ENCODE measurements at places on chromosomes 11 and 22.

DNA sequence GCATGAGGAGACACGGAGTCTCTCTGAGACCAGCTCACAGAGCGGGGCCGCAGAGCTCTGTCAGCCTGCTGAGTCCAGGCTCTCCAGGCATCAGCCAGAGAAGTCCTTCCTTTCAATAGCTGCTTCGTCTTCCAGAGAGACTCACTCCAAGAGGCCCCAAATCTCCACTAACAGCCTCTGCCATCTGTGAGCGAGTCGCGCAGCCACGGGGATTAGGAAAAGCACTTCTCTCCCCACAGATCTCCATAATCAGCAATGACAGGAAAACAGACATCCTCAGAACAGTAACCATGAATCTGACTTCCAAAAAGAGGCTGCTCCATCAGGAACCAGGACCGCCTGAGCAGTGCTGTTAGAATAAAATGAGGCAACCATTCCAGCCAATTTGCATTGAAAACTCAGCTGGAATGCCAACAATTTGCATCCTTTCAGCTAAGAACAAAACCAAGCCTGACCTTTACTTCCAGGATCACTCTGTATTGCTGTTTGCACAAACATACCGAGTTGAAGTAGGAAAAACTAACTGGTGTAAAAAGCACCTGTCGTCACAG, 65.4 kb downstream of the SMCO4 start:
- DNase-seq, result no peak

- no peak for DNase-seq
Observed at GRCh38 chr11:1746511-1746931, 3.9 kb downstream of the IFITM10 start.

DNA sequence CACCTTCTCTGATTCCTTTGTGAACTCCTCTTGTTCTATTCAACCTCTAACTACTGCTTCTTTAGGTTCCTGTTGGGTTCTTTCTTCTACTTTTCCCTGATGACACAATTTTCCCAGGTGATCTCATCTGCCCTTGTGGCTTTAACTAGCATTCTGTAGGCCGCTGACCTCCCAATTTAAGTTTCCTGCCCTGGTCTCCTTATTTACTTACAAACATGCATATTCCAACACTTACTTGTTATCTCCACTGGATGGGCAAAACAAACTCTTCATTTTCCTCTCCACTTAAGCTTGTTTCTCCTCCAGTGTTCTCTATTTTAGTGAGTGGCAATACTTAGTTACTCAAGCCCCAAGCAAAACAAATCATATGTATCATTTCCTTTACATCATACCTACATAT, 734.5 kb downstream of the METTL15 start:
- no peak for DNase-seq

DNA sequence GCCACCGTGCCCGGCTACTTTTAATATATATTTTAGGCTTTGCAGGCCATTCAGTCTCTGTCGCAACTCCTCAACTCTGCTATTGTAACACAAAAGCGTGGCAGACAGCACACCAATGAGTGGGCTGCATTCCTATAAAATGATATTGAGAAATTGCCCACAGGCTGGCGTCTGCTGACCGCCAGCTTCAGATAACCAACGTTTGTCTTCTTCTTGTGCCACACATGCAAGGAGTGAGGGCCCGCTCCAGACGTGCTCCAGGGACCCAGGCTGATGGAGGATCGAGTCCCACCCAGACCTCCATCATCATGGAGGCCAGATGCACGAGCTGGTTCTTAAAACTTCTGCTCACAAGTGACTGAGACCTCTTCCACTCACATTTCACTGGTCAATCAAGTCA, 35.4 kb upstream of the LINC01488 start:
- DNase-seq, result no peak

DNA sequence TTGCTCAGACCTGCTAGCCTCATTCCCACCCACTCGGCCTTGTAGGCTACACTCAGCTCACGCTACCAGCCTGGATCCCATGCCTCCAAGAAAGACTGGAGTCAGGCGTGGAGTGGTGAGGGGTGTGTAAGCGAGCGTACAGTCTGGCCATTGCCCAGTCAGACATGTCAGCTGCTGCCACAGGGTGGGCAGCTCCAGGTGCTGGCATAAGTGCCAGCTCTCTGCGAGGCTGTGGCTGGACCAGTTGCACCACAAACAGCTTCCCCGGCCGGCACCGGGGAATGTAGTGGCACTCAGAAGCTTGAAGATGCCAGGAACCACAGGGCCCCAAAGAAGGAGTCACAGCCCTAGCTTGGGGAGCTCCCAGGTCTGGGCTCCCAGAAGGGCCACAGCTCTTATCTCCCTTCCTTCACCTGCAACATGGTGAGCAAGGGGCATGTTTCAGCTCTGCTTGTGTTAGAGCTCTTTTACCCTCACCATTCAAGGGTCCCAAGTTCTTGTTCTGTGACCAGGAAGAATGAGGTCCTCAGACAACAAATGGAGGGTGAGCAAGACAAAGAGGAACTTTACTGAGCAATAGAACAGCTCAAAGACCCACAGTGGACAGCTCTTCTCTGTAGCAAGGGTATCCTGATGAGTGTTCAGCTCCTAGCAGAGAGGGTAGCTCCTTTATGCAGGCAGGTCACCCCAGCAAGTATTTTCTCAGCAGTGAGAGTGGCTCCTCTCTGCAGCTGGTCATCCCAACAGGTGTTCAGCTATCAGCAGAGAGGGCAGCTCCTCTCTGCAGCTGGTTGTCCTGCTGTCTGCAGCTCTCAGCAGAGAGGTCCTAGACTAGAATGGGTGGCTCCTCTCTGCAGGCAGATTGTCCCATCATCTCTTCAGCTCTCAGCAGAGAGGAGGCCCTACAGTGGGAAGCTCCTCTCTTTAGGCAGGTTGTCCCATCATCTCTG, 6.0 kb downstream of the SBF2 start:
- no peak for DNase-seq

GRCh38 chr22:42909363-42910058, 52.4 kb upstream of the ARFGAP3 start:
- no peak for DNase-seq

DNA sequence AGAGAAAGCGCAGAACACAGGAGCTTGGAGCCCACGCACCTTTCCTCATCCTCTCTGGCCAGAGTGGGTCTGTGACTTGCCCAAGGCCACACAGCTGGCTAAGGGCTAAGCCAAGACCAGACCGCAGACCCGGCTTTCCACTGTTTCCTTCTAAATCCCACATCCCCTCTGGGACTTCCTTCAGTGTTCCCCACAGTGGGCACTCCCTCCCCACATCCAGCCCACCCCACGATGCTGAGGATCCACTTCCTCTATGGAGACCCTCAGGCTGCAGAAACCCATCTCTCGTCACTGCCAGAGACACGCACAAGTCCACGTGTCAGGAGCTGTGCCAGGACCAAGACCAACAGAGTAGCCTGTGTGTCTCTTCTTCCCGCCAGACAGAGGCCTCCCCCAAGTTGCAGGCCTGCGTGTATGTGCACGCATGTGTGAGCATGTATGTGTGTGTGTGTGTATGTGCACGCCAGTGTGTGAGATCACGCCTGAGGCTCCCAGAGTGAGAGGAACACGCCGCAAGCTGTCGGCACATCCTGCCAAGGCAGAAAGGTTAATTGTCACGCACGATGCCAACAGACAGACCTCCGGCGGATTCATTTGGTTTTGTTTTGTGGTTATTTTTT, 21.6 kb downstream of the PDGFB start:
- DNase-seq, result no peak

GRCh38 chr22:27591060-27591459, 210.5 kb downstream of the MN1 start:
- DNase-seq, result no peak

DNA sequence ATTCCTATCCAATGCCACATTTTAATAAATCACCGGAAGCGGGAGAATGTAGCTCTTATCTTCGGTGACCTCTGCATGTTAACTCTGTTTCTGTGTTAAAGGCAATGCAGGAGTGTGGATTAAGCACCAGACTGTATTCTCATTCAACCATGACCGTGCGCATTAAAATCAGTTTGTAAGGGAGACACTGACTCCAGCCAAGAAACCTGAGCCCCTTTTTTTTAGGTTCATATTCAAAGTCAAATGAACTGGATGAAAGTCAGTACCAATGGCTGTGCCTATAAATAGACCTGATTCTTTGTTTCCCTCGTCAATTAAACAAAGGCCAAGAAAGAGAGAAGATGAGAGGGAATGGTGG, 32.2 kb downstream of the C11orf91 start:
- no peak for DNase-seq

DNA sequence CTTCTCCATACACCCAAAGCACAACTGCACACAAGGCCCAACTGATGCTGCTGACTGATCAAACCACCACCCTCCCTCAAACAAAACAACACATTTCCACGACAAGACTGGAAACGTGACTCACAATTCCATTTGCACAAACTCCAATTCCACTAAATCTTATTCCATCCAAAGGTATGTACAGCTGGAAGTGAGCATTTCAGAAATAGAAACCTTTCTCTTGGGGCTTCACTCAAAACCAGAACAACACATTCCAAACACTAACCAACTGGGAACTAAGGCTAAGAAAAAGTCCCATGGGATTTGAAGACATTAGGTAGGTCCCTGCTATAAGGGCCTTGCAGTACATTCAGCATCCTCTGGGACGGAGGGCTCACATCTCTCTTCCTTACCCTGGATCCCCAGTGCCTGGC, 19.6 kb downstream of the MORC2 start:
- DNase-seq, result no peak

GRCh38 chr22:50713571-50714056, 24.4 kb upstream of the ACR start:
- DNase-seq, result no peak

GRCh38 chr22:35742342-35743100, 24.8 kb downstream of the APOL5 start:
- no peak for DNase-seq

- DNase-seq, result no peak
Observed at GRCh38 chr11:77266766-77267165, 34.7 kb downstream of the GDPD4 start.

DNA sequence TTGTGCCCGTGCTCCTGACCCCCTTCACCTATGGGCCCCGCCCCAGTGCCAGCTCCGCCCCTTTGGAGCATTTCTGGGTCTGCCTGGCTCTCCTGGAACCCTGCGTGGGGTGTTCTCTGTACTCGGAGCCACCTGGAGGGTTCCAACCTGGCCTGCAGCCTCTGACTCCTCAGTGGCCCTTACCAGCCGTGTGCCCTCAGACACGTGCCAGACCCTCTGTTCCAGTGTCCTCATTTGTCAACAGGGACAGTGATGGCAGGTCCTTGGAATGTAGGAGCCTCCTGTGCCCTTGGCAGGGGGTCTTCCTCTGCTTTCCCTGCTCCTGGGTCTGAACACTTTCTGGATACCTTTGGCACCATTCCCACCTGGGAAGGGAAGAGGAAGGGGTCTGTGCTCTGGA, 96.4 kb downstream of the CACNA1I start:
- DNase-seq, result no peak

Measured in GM12865 (cell line).